Right ventricle myocardium inferior (tissue), 1 donor: ENCODE measurements at places on chromosomes 4 and X. TPM values are rescaled to one million over a fixed set of nuclear protein-coding genes. Genes with fewer than 3 reads are reported as not detected.

GRCh38 chr4:21367567-21367966 is 581.0 kb downstream of the KCNIP4 start:
- no peak for DNase-seq

DNA sequence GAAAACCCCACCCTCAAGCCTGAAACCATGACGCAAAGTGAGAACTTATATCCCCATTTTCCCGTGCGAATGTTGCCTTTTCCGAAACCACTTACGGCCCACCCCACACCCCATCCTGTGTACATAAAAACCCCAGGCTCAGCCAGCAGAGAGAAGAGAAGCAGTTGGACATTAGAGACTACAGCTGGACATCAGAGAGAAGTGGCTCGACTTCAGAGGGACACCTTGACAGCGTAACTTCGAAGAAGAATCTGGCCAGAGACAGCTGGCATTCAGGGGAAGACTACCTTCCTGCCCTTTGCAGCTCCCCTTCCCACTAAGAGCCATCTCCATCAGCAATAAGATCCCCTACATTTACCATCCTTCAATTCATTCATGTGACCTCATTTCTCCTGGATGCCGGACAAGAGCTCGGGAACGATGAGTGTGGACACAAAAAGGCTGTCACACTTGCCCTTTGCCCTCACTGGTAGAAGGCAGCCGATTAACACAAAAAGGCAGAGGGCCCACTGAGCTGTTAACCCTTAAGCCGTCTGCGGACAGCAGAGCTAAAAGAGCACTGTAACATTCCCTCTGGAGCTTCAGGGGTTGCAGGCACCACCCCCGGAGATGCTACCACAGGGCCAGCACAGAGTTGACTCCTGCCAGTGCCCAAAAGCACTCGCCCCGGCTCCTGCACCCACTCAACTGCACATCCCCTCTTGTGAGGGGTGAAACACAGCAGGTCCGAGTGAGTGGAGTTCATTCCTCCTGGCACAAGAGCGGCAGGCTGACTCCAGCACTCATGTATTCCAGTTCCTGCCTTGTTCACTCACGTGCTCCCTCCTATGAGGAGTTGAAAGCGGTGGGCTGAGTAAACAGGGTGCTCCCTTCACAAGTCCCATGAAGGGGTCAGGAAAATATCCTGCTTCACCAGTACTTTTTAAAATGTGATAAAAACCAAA is 7.5 kb downstream of the CHM start:
- peak; percentile 32 for DNase-seq

- DNase-seq = no peak
Measured at GRCh38 chrX:35829501-35829900, 31.4 kb downstream of the MAGEB16 start.

- DNase-seq = no peak
Measured at GRCh38 chrX:47643926-47644325, 6.4 kb downstream of the ELK1 start.

GRCh38 chr4:95085124-95085833 is 327.5 kb downstream of the BMPR1B start:
- DNase-seq = no peak

The NPNT gene
- 4.7 TPM for total RNA-seq

The ADAMTS3 gene
- 0.24 TPM for total RNA-seq

The AKAP4 gene
- total RNA-seq = not detected
